ENCODE measurements at places on chromosomes 6 and 20.
A peak's percentile ranks its signal among the peaks of the same experiment; 100 is the strongest.

DNA sequence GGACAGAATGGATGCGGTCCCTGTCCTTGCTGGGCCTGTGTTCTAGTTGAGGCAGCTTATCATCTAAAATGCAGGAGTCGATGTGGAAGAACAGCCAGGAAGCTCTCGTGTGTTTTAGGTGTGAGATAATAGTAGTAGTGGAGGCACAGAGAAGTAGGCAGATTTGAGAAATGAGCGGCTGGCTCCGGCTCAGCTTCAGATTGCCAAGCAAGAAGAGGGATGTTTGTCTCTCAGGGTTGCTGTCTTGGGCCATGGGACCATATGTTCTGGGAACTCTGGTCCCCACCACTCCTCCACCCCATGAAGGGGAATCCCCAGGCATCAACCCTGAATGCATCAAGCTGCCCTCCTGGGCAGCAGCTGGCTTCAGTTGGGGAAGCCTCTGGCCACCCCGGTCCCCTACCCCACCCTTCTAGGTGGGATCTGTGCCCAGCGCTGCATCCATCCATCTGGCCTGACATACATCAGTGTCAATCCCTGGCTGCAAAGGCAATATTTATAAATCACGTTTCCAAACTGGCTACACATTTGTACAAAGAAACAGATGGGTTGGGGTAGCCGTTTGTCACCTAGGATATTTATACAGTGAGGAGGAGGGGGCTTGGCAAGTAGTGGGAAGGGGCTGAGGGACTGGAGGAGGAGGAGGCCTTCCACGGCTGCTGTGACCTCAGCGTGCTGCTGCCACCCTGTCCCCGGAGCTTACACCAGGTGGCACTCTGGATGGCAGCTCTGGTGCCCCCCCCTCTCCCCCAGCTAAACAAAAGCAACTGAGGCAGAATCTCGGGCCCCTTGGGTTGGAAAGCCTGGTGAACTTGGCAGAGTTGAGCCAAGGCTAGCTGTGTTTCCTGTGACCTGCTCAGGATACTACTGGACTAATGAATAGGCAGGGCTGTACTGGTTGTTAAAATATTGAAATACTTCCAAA lies 64.4 kb downstream of the CD40 start:
- no peak for DNase-seq

DNA sequence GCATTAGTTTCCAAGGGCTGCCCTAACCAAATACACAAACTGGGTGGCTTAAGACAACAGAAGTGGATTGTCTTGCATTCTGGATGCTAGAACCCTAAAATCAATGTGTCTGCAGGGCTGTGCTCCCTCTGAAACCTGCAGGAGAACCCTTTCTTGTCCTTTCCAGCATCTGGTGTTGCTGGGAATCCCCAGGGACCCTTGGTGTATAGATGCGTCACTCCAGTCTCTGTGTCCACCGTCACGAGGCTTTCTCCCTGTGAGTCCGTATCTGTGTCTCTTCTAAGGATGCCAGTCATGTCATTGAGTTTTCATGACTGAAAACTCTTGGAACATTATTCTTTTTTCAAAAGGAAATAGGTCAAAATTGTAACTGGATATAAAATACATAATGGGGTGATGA lies 142.9 kb downstream of the RNASET2 start:
- DNase-seq, result no peak

DNA sequence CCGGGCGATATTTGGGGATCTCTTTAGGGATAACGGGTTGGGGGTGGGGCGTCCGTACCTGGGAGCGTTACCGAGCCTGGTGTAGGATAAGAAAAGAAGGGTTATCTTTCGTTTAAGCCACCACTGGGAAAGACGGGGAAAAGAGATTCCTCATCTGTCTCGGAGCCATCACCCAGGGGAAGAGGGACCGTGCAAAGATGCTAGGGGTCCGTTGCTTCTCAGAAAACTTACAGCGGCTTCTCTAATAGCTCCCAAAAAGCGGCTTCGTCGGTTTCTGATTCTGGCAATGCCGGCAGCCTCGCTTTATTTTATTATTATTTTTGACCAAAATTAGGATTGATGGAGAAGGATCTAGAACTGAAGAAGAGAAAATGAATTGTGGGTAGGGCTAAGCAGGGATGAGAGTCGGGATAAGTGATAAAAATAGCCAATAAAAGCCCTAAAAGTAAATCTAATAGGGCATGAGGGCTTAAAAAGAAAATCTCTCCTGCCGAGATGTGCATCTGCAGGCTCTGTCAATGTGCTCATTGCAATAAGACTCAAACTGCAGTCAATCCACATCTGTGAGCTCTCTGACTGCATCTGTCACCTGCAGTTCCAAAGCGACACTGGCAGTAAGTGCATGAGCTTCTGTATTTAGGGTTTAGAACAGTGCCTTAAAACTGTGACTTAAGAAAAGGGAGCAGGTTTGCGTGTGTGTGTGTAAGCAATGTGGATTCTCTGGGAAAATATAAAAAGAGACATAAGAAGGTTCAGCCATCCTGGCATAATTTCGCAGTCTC lies 801 bp downstream of the TBPL1 start:
- peak; percentile 13 for DNase-seq

DNA sequence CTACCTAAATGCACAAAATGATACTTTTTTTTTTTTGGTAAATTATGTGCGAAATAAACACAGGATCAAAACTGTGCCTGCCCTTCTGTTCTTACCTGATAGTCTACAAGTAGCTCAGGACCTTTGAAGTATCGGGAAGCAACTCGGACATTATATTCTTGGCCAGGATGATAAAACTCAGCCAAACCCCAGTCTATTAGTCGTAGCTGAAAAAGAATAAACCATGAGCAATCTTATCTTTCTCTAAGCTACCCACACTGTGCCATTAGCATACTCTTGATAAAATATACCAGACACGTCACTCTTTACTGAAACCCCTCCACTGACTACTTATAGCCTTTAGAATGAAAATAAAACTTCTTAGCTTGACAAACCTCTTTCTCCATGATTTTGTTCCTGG lies 29.8 kb upstream of the TBC1D20 start:
- no peak for DNase-seq

DNA sequence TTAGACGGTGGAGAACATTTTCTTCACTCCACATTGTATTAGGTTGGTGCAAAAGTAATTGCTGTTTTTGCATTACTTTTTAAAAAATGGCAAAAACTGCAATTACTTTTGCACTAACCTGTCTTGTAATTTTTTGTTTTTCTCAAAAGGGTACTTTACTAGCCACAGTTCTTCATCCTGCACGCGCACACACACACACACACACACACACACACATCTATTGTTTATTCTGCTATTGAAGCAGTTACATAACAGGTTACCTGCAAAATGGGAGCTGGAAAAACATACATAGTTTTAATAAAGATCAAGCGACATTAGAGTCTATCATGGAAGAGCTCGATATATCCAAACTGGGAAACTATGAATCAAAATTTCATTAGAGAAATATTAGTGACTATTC lies 235.2 kb downstream of the SIM1 start:
- DNase-seq, result no peak

DNA sequence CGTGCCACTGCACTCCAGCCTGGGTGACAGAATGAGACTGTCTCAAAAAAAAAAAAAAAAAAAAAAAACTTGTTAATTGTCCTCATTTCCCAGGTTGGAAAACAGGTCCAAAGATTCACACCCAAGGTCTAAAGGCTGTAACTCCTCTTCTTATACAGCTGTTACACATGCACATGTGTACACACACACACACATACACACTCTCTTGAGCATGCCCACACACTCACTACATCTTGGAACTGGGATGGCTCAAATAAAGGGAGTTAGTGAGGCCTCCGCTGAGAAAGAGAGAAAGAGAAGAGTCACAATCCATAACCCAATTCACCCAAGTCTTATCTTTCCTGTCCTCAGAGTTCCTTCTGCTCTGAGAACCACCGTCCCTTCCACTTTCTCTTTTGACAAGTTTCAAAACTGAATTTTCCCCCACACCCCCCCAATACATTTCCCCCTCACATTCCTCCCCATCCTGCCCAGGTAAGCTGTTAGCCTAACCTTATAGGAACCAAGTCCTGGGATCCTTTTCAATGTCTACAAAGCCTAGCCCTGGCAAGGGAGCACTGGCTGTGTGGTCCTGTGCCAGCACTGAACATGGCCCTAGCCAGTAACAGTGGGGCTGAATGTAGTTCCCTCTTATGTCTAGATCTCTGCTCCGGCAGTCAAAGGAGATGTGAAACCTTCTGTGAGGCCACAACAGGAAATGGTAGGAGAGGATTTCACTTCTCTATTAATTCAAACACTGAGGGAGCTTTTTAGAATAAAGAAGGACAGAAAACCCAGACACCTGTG lies 3.2 kb upstream of the HLA-DMB start:
- DNase-seq, result peak; percentile 64

DNA sequence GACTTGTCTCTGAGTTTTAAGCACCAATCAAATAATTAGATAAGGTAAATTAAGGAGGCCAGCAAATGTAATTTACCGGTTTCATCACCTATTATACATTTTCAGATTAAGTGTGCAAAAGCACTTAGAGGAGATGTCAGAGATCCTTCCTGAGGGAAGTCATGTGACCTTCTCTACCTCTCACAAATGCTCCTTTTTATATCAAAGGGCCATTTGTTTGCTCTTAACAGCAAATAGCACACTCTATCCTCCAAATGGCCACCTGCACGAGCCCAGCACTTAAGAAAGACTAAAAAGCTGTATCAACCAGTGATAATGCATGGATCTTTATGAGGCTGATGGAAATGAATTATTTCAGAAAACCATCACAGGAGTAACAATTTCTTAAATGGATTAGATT lies 149.4 kb downstream of the ELOVL4 start:
- no peak for DNase-seq

Data from activated CD8-positive, alpha-beta T cell treated with anti-CD3 and anti-CD28 coated beads for 36 hours (primary cell).